ENCODE measurements at places on chromosomes 3 and 15.

- DNase-seq: no peak
Observed at GRCh38 chr15:73114064-73114463, 61.8 kb downstream of the NEO1 start.

DNA sequence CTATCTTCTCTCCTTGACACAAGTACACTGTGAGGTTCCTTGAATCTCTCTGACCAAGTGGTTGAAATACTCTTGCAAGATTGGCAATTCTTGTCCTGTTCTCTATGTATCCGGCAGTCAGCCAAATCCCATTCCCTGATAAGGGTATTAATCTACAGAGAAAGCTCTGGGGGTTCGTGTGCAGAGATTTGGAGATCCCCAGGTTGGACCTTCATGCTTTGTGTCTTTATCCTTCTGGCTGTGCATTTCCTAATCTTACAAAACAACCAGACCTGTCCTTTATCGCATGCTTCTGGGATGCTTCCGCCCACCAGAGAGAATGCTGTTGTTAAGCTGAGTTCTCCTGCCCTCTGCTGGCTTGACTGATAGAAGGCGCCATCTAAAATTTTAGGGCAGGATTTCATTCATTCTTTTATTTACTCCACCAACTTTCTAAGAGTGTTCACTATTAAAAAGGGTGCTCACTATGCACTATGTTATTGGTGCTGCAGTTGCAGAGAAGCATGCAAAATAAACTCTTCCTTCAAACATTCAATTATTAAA is 8.6 kb upstream of the SST start:
- peak; percentile 52 for DNase-seq

GRCh38 chr3:25532431-25533162 is 104.5 kb downstream of the RARB start:
- peak; percentile 66 for DNase-seq

GRCh38 chr3:30578479-30578878 is 27.9 kb upstream of the TGFBR2 start:
- no peak for DNase-seq

DNA sequence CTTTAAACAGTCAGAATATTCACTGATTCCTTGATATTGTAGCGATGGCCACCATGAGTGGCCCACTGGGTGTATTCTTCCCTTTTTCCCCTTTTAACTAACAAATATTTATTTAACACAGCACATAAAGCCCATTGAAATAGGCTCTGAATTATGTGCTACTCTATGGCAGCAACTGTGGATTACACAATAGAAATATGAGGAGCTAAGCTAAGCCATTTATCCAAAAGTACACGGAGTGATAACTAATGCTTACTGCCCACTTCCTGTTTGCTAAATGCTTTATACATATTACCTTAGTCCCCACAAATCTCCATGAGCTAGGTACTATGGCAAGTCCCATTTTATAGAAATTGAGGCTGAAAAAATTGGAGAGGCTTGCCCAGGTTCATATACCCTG is 17.9 kb downstream of the ILDR1 start:
- DNase-seq: no peak

GRCh38 chr3:101806491-101806890 is 27.5 kb downstream of the NXPE3 start:
- DNase-seq: no peak

DNA sequence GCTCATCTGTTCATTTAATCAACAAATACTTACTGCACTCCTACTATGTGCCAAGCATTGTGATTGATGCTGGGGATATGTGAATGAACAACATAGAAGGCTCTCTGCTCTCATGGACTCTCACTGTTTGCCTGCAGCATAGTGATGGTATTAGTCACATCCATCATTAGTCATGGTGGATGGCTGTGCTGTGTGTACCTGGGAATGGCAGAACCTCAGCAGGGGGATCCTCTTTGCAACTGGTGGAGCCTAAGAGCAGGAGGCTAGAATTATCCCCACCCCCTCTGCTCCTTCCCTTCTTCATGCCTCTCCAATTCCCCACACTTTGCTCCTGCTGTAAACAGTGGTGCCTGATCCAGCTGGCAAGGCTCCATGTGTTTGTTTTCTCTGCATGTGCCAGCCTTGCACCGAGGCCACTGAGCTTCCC is 20.5 kb downstream of the BOC start:
- DNase-seq: peak; percentile 16

- DNase-seq: no peak
Observed at GRCh38 chr15:86608461-86609205, 529.0 kb downstream of the AGBL1 start.

DNA sequence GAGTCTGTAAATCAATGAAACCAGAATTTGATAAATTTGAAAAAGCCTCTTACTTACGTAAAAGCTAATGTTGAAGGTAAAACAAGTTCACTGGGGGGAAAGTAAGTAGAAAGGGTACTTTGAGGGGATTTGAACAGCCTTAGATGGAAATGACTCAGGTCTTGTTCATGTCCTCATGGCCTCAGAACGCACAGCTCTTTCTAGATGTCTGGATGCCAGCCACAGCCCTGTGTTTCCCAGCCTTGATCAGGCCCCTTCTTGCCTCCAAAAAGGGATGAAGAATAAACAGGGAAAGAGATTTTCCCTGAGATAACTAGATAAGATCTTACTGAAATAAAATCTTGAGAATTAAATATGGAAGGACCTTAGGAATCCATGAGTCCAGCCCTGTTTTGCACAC is 237.1 kb upstream of the GOLGA6L4 start:
- no peak for DNase-seq

GRCh38 chr15:52334491-52335160 is 39.0 kb upstream of the MYO5C start:
- no peak for DNase-seq

- no peak for DNase-seq
Observed at GRCh38 chr15:39078026-39078425, 502.9 kb upstream of the THBS1 start.

Data from activated CD4-positive, alpha-beta T cell treated with anti-CD3 and anti-CD28 coated beads for 48 hours (primary cell).